ENCODE measurements at places on chromosomes 7 and 10. TPM values are rescaled to one million over a fixed set of nuclear protein-coding genes. Genes with fewer than 3 reads are reported as not detected.

DNA sequence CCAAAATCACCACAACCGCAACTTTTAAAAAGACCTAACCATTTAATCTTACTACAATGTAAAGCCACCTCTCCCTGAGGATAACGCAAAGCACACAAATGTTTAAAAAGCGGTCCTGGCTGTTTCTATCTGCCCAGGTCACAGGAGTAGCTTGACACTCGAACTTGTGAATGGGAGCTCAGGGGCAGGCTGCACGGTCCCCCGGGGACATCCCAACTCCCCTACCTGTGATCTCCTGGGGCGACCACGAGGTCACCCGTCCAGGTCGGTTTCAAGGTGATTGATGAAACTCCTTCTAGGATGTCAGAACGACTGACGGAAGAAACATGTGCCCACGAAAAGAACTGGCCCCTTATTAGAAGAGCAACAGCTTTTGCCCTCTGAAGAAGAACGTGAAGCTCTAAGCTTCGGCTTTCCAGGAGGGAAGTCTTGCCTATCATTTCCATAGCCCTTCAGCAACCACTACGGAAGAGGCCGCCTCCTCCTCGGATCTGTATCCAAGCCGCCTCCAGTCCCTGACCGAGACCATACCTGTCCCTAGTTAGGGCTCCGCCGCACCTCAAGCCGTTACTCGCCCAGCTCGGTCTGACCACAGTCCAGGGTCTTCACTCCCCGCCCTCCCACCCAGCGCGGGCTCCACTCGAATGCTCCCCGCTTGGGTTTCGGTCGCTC is 459 bp downstream of the CYCS start:
- no peaks in the 10 kb centered on the region for H3K27me3 ChIP-seq
- peak overlapping the region; percentile 90 for H3K4me3 ChIP-seq
- H3K27ac ChIP-seq = peak overlapping the region; percentile 98

GRCh38 chr7:36925207-36925606 is 200.9 kb upstream of the AOAH start:
- no peaks in the 10 kb centered on the region for H3K36me3 ChIP-seq
- no peaks in the 10 kb centered on the region for H3K27me3 ChIP-seq
- H3K4me3 ChIP-seq = no peak overlapping the region
- no peak overlapping the region for H3K27ac ChIP-seq

GRCh38 chr10:18351421-18351820 is 211.2 kb downstream of the CACNB2 start:
- H3K27me3 ChIP-seq = no peaks in the 10 kb centered on the region
- no peak for DNase-seq
- H3K4me1 ChIP-seq = no peaks in the 10 kb centered on the region
- H3K4me3 ChIP-seq = no peak overlapping the region
- no peak overlapping the region for H3K27ac ChIP-seq
- no peaks in the 10 kb centered on the region for H3K36me3 ChIP-seq

- no peaks in the 10 kb centered on the region for H3K36me3 ChIP-seq
- no peaks in the 10 kb centered on the region for H3K27me3 ChIP-seq
- H3K27ac ChIP-seq = no peak overlapping the region
- DNase-seq = no peak
- no peak overlapping the region for H3K4me3 ChIP-seq
- H3K4me1 ChIP-seq = no peaks in the 10 kb centered on the region
These were observed 295.5 kb downstream of the MDFIC start for GRCh38 chr7:115217373-115217772.

- no peaks in the 10 kb centered on the region for H3K36me3 ChIP-seq
- no peaks in the 10 kb centered on the region for H3K27me3 ChIP-seq
- H3K27ac ChIP-seq = no peak overlapping the region
- no peak overlapping the region for H3K4me3 ChIP-seq
- no peaks in the 10 kb centered on the region for H3K4me1 ChIP-seq
These were observed 123.0 kb upstream of the SP4 start for GRCh38 chr7:21304808-21305375.

GRCh38 chr7:87933605-87933952 is 472 bp upstream of the ADAM22 start:
- H3K4me3 ChIP-seq = peak overlapping the region; percentile 66
- no peaks in the 10 kb centered on the region for H3K27me3 ChIP-seq
- peak overlapping the region; percentile 81 for H3K27ac ChIP-seq
- peaks cover 2% of the 10 kb centered on the region for H3K4me1 ChIP-seq
- H3K36me3 ChIP-seq = no peaks in the 10 kb centered on the region

GRCh38 chr7:139034855-139035585 is 822 bp downstream of the ZC3HAV1L start:
- no peaks in the 10 kb centered on the region for H3K27me3 ChIP-seq
- H3K4me1 ChIP-seq = peaks cover 15% of the 10 kb centered on the region
- H3K36me3 ChIP-seq = no peaks in the 10 kb centered on the region
- H3K4me3 ChIP-seq = peak overlapping the region; percentile 87
- peak overlapping the region; percentile 57 for H3K27ac ChIP-seq

The SPDYE2 gene
- total RNA-seq = not detected

The SVOPL gene
- not detected for total RNA-seq
